ENCODE measurements at places on chromosomes 5 and 9. TPM values are rescaled to one million over a fixed set of nuclear protein-coding genes. Genes with fewer than 3 reads are reported as not detected.

The GARIN3 gene
- not detected for total RNA-seq

The RLN2 gene
- total RNA-seq = 0.64 TPM

The C8G gene
- not detected for total RNA-seq

The PHF24 gene
- 0.48 TPM for total RNA-seq

The RAD50 gene
- total RNA-seq = 19.8 TPM

The TAF11L5 gene
- not detected for total RNA-seq

The MEIKIN gene
- total RNA-seq = not detected

The SPAAR gene
- not detected for total RNA-seq

The CORO2A gene
- 17.1 TPM for total RNA-seq
